Stimulated activated naive CD8-positive, alpha-beta T cell treated with anti-CD3 and anti-CD28 coated beads, Interleukin-15, Interleukin-2, amounts not matched to agents 100 U/mL and 50 U/mL, for 24 hours (primary cell): ENCODE measurements at places on chromosomes 13 and 19.

DNA sequence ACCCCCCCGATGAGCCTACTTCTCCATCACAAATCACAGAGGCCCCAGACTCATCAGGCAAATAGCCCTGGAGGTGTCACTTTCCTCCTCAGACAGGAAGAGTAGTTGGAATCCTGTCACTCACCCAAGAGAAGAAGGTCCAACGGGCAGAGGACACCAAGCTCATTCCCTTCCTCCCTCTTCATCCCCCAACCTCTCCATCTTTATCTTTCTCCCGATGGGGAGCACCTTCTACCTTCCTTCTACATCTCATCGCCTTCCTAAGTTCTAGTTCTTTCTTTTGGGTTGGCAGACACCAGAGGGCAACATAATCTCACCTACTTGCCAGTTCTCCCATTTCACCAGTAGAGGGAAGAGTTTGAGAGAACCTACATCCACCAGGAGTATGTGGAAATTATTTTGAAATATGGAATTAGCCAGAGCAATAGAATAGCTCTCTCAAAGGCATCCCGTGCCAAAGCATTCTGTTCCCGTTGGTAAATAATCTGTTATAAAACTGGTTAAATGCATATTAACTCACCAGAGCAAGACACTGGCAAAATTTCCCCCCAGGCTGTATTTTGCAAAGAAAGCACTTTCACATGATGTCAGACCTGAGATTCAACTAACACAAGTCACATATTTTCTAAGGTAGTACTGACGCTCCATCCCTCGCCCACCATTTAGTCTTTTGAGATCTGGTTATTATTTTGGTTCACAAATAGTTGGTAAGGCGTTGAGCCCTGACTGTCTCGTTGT lies 55.0 kb downstream of the ZIC5 start:
- DNase-seq = no peak

DNA sequence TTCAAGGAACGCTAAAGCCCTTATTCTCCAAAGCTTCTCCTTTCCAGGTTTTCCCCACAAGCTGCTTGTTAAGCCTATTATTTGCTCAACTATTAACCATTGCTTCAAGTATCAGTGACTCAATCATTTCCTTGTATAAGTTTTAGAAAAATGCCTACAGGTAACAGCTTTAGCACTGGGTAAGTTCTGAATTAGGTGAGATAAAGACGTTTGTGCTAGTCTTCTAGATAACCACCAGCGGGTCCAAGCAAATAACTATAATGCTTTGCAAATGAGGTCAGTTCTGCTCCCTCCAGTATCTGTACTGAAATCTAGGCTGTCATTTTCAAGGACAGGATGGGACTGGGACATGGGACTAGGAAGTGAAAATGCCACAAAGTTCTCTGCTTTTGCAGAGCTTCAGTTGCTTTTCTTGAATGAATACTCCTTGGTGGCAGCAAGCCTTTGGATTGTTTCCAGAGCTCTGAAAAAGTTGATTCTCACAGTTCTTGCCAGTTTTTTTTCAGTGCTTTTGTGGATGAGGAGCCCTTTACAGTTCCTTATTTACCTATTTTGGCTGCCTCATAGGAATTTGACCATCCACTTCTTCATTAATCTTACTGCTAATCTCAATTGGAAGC lies 1487.7 kb downstream of the EFNB2 start:
- DNase-seq = no peak

- no peak for DNase-seq
These were observed 76.5 kb downstream of the LHFPL6 start for GRCh38 chr13:39526499-39526898.

DNA sequence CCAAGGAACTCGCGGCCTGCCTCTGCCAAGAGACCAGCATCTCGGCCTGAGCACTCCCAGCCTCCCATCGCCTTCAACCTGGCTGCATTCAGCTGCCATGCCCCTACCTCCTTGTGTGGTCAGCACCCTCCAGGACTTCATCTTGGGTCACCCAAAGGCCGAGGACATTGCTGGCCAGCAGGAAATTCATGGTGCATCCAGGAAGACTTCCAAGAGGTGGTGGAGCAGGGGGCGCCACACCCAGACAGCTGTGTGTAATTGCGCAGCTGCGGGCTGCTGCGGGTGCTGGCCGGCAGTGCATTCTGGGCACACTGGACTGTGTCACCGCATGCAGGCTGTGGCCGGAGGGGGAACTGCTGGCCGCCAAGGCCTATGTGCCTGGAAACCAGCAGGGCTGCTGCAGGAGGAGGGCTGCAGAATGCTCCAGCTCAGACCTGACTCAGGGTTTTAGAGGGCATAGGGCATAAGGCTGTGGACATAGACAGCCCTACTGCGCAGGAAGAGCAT lies 164.3 kb upstream of the TUBA3C start:
- DNase-seq = no peak

GRCh38 chr13:91722267-91722884 lies 324.0 kb downstream of the GPC5 start:
- no peak for DNase-seq

- DNase-seq = no peak
These were observed 91.0 kb downstream of the DACH1 start for GRCh38 chr13:71775966-71776365.

DNA sequence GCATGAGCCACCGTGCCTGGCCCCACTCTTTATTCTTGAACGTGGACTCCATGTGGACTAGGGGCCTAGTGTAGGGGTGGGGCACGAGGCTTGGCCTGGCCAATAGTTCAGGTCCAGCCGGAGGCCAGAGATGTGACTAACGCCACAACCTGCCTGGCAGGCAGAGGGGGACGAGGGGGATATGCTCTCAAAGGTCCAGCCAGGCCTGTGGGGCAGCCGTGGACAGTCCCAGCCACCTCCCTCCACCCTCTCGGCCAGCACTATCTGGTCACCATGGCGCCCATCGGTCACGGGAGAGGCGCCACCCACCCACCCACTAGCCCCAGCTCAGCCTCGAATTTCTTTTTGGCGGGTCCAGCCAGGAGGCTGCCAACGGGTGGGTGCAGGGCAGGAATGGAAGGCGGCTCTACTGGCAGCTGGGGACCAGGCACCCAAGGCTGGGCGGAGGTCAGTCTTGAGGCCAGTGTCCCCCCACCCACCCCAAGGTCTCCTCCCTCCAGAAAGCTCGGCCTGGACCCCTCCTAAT lies 2.2 kb upstream of the CERS1 start:
- DNase-seq = no peak

DNA sequence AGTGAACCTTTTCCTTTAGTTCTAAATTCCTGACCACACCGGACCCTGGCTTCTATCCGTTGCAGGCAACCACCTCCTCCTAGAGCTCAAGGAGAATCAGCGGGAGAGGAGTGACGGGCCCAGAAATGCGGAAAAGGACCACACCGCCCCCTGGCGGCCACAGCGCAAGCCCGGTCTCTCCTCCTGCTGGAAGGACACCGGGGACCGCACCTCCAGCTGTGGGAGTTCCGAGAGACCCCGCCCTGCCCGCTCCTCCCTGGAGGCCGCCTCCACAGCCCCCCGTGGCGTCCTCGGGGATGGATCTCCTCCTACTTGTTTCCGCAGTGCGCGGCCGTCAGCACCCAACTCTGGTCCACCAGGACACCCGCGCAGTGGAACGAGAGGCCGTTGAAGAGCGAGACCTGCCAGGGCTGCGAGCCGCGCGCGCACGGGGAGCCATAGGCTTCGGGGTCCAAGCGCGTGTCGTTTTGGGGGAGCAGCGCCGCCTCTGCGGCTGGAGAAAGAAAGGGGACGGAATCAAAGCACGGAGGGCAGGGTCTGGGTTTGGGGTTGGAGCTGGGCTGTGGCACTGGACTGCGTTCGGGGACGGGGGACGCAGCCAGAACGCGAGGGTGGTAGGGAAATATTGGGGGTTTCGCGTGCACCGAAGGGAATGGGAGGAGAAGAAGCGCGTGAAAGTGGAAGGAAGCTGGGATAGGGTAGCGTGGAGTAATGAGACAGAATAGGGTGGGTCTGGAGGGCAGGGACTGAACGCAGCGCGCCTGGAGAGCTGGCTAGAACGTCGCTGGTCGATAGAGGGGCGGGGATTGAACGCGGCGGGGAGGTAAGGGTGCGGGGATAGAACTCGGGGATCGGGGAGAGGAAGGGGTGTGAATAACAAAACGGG lies 2.5 kb downstream of the KLK10 start:
- peak; percentile 68 for DNase-seq

DNA sequence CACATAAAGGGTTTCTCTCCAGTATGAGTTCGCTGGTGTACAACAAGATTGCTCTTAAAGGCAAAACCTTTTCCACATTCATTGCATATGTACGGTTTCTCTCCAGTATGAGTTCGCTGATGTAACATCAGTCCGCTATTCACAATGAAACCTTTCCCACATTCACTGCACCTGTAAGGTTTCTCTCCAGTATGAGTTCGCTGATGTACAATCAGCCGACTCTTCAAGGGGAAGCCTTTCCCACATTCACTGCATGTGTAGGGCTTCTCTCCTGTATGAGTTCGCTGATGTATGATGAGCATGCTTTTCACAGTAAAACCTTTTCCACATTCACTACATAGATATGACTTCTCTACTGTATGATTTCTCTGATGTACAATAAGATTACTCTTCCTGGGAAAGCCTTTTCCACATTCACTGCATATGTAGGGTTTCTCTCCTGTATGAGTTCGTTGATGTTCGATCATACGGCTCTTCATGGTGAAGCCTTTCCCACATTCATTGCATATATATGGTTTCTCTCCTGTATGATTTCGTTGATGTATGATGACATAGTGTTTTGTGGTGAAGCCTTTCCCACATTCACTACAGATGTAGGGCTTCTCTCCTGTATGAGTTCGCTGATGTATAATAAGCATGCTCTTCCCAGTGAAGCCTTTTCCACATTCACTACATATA lies 6.0 kb upstream of the ZNF614 start:
- DNase-seq = no peak

DNA sequence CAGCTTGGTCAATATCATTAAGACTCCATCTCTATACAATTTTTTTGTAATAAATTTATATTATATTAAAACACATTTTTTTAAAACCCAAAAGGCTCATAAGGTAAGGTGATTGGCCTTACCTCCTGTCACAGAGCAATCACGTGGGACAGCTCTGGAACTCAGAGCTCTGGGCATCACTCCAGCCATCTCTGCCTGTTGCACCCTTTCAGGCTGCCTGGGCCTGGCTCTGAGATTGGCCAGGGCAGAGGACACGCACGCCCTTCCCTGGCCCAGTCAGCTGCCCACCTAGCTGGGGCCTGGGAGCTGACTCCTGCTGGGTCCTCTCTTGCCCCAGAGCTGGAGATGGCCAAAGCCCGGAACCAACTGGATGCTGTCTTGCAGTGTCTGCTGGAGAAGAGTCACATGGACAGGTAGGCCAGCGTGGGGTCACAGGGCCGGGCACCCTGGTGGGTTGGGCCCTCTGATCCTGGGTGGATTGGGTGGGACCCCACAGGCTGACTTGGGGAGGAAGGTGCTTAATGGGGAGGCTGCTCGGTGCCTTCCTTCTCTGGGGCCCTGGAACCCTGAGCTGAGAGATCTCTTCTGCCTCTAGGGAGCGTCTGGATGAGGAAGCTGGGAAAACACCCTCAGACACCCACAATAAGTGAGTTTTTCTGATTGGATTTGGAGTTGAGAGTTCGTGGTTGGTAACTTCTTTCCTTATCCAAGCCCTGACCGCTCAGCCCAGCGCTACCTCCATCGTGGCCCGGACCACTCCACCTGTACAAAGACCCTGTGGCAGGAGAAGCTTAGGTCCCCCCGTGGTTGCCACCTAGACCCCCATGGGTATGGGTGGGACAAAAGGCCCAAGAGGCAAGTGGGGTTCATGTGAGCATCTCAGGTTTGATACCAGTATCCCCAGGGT lies 3.7 kb downstream of the LIN37 start:
- no peak for DNase-seq

GRCh38 chr13:76656056-76656455 lies 230.1 kb downstream of the KCTD12 start:
- DNase-seq = no peak

- DNase-seq = no peak
These were observed 256.0 kb downstream of the PCDH9 start for GRCh38 chr13:66974174-66974573.

DNA sequence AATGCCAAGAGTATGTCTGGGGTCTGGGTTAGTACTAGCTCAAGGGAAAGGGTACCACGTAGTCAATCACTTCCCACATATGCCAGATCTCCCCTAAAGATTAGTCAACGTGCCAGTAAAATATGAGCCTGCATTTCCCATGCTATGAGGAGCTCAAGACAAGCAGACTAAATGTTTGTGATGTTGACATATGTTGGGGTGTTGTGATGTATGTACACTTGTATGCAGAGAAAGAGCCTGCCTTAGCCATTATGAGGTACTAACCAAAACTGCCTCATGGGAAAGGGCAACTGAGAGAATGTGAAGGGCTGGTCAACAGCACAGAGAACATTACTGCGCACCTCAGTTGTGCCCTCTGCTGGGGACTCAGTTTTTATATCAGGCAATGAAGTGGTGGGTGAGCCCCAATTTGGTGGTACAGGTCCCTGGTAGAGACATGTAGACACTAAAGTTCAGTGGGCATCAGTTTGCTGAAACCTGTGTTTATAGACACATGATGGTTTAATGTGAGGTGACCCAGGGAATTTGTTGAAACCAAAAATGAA lies 287.0 kb downstream of the DCT start:
- peak; percentile 15 for DNase-seq

DNA sequence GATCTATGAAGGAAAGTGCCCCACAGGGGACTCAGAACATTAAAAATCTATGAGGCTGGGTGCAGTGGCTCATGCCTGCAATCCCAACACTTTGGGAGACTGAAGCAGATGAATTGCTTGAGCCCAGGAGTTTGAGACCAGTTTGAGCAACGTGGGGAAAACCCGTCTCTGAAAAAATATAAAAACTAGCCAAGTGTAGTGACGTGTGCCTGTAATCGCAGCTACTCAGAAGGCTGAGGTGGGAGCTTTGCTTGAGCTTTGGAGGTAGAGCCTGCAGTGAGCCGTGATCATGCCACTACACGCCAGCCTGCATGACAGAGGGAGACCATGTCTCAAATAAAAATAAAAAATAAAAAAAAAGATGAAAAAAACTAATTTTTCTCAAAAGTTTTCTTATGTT lies 1070.6 kb downstream of the PCDH9 start:
- no peak for DNase-seq

DNA sequence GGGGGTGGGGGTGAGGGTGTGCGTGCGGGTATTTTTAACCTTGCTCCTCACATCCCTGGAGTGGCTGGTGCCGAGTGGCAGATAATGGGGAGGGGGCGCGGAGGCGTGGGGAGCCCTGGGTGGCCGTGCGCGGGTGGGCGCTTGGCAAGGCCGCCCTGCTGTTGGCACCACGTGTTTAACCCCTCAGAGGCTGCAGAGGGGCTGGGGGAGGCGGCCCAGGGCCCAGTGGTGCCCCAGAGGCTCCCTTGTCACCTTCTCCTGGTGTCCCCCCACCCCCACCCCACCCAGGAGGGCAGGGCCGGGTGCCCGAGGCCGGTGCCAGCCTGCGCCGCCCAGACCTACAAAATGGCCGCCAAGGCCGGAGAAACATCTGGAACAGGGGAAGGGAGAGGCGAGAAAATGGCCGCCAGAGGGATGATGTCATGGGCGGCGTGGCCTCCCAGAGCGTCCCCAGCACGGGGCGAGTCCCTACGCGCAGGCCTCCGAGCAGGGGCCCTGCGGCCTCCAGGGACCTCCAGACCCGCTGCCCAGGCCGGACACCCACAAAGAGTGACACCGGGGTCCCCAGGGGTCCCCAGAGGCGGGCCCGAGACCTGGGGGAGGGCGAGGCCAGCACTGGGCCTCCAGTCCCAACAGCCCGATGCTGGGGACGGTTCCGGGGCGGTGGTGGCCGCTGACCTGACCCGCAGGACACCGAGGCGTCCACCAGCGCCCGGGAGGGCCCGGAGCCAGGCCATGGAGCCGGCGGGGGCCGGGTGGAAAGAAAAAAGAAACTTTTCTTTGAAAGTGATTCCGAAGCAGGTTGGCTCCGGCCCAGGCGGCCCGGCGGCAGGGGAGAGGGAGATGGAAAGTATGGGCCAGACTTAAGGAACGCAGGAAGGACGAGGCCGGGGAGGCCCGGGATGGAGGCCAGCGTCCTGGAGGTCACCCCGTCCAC lies 38.2 kb downstream of the NFIC start:
- no peak for DNase-seq
